ENCODE measurements at places on chromosomes 1 and 21. TPM values are rescaled to one million over a fixed set of nuclear protein-coding genes. Genes with fewer than 3 reads are reported as not detected.

SPAG17 gene
- total RNA-seq: 40.0 TPM

PTCH2 gene
- 1.7 TPM for total RNA-seq

CASZ1 gene
- total RNA-seq: 61.9 TPM

HSPA6 gene
- 11.7 TPM for total RNA-seq

GRCh38 chr1:154611150-154611862 lies 3.3 kb upstream of the ADAR start:
- peaks cover 2% of the 10 kb centered on the region for H3K4me1 ChIP-seq
- no peak overlapping the region for H3K4me3 ChIP-seq
- no peak for DNase-seq
- no peak overlapping the region for H3K27ac ChIP-seq
- H3K36me3 ChIP-seq: no peaks in the 10 kb centered on the region
- no peaks in the 10 kb centered on the region for H3K27me3 ChIP-seq

GRCh38 chr1:86748622-86749373 lies 44.4 kb downstream of the SH3GLB1 start:
- H3K4me3 ChIP-seq: no peak overlapping the region
- no peaks in the 10 kb centered on the region for H3K27me3 ChIP-seq
- no peak for DNase-seq
- no peak overlapping the region for H3K27ac ChIP-seq

Data from lung (tissue), 17 donors.